ENCODE measurements at places on chromosomes 1 and 21. TPM values are rescaled to one million over a fixed set of nuclear protein-coding genes. Genes with fewer than 3 reads are reported as not detected.

Gene HOOK1
- polyA plus RNA-seq = 9.9 TPM

Gene LAMC1
- not detected for polyA plus RNA-seq

Gene TSPAN2
- polyA plus RNA-seq = 21.8 TPM

Gene PPM1J
- polyA plus RNA-seq = not detected

Gene C1QB
- not detected for polyA plus RNA-seq

Gene CACNA1S
- not detected for polyA plus RNA-seq

Gene TGFB2
- not detected for polyA plus RNA-seq

Gene PCSK9
- not detected for polyA plus RNA-seq

Gene CLDN17
- polyA plus RNA-seq = not detected

Gene NR5A2
- not detected for polyA plus RNA-seq

Gene PRRX1
- polyA plus RNA-seq = not detected

Gene PLPPR4
- polyA plus RNA-seq = not detected

Gene ACTA1
- not detected for polyA plus RNA-seq

Gene IGFN1
- not detected for polyA plus RNA-seq

Gene LORICRIN
- not detected for polyA plus RNA-seq

Gene LIX1L
- polyA plus RNA-seq = 35.7 TPM

Gene PRKAA2
- not detected for polyA plus RNA-seq

Gene SPOCD1
- polyA plus RNA-seq = not detected

Gene KLHDC9
- 0.68 TPM for polyA plus RNA-seq

Gene C1orf185
- not detected for polyA plus RNA-seq

Gene ZNF326
- polyA plus RNA-seq = 4.3 TPM

Gene KIF21B
- polyA plus RNA-seq = 10.4 TPM

Gene DPT
- not detected for polyA plus RNA-seq

Gene HAO2
- polyA plus RNA-seq = not detected

Gene CAMK2N1
- 0.32 TPM for polyA plus RNA-seq

Gene SLC25A33
- polyA plus RNA-seq = 5.4 TPM

Gene SPATA21
- polyA plus RNA-seq = not detected

Gene AMIGO1
- polyA plus RNA-seq = 19.8 TPM

Gene PTGS2
- polyA plus RNA-seq = not detected

Gene DNM3
- 0.76 TPM for polyA plus RNA-seq

Gene SPATC1L
- polyA plus RNA-seq = 6.0 TPM

Gene DCST1
- not detected for polyA plus RNA-seq

Gene UTS2
- polyA plus RNA-seq = 1.1 TPM

Gene RCOR3
- polyA plus RNA-seq = 14.4 TPM

Measured in CD4-positive, alpha-beta memory T cell (primary cell).